ENCODE measurements at places on chromosomes 4 and X.

- DNase-seq: no peak
Observed at GRCh38 chr4:65241257-65241997, 428.9 kb downstream of the EPHA5 start.

DNA sequence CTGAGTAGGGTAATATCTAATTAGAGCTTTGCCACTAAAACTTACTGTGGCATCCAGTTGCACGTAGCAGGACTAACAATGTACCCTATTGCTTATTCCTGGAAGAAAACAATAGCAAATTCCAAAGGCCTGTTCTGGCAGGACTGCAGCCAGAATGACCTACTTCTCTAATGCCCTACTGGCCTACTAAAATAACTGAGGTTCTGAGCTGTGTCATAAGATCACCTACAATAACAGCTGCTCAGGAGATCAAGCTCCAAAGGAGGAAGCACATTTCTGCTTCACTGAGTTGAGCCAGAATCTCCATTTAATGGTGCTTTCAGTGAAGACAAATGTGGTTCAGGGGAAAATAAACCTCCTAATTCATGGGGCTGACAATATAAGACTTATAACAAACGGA, 42.2 kb upstream of the CXCL8 start:
- DNase-seq: no peak

DNA sequence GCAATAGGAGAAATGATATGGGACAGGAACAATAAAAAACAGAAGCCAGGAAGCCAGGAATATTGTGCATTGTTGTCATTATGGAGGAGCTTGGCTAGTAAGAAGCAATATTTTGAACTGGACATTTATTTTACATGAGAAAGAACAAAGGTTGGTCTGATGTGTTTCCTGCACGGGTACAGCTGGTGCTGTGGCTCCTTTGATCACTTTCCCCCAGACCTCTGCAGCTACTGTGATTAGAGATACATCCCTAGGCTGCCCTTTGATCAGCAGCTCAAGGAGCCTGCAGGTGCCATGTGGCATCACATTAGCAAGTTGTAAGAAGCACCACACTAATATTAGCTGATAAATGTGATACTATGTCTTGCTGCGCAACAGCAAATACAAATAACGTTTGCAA, 2.5 kb downstream of the PDGFC start:
- DNase-seq: no peak

DNA sequence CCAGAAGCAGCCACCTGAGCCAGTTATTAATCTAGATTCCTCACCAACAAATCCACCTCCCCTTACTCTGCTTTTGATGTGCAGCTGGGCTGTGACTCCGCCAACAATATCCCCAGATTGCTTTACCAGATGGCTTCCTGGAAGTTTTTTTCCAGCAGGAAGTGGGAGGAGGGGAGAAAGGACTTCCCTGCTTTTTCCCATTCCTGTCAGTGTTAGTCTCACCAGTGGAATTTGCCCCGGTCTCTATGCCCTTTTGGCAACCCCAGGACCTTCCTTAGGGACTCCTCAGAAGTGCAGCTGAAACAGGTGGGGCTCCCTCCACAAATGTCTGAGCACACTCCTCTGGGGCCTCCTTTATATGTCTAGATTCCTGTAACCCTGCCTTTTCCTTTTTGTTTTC, 465.2 kb upstream of the IGFBP7 start:
- DNase-seq: no peak

Measured in activated T-cell treated with anti-CD3 and anti-CD28 coated beads for 1 hour (primary cell).